Renal cortex interstitium (tissue), 15 donors: ENCODE measurements at places on chromosomes 13 and 19. TPM values are rescaled to one million over a fixed set of nuclear protein-coding genes. Genes with fewer than 3 reads are reported as not detected.

- no peak for DNase-seq
Observed at GRCh38 chr19:9917321-9917720, 19.0 kb downstream of the OLFM2 start.

- DNase-seq: no peak
Observed at GRCh38 chr19:54369082-54369687, 4.5 kb upstream of the LAIR1 start.

DNA sequence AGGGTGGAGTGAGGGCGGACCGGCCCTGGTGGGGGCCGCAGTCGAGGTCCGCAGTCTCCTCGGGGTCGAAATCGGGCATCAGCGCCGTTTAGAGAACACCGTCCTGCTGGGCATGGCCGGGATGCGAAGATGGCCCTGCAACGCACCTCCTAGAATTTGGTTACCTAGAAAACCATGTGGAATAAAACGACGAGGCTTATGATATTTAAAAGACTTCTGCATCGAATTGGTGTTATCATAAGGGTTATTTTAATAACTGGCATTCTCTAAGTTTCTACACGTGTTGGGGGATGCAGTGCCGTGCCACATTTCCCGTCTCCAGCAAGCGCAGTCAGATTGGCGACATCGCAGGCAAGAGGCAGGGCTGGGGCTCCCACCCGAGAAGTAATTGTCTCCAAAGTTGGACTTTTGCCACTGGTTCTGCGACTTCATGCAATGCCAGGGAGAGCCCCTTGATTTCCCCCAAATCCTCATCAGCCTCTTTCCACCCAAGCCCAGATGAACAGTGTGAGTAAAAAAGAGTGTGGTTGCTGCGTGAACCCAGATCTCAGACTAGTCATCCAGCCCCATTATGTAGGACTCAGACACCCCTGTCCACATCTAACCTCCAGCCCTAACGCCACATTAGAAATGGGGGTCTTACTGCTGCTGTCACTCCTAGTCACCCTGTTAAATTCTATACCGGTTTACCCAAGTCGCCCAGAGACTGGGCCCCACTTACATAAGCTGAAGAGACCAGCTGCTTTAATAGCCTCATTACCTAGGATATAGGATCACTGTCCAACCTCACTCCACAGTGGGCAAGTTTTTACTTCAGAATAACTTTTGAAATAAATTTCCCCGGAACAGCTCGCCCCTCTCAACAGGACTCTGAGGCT lies 571 bp upstream of the DHRS12 start:
- DNase-seq: no peak

DNA sequence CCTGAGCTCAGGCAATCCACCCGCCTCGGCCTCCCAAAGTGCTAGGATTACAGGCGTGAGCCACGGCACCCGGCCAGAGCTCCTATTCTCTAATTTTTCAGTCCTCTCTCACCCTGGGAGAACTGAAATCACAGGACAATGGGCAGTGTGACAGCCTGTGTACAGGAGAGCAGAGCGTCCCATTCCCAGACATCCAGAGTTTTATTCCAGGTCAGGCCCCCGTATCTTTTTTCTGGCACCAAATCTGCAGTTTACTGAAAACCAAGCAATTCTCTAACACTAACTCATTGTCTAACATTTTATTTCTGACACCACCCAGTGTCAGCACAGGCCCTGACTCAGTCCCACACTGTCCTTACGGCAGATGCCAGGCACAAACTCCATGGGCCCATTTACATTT lies 6.7 kb downstream of the ZNF708 start:
- DNase-seq: no peak

DNA sequence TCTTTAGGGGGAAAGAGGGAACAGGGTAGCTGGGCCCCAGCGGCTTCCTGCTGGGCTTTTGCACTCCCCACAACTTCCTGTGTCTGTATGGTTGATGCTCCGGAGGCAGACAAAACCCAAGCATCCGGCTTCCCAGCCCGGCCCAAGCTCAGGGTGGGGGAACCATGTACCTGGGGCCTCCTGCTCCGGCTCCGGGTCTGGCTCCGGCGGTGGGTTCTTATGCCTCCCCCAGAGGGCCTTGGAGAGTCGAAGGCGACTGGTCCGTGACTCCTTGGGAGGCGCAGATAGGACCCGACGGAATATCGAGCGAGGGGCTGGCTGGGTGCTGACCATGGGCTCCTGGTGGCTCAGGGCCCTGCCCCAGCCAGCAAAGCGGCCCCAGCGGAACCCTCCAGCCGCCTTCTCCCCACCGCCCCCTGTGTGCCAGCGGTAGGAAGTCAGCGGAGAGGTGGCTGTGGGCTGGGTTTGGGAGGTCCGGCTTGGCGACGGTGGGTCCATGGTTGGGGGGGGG lies 428 bp downstream of the RASAL3 start:
- no peak for DNase-seq

GRCh38 chr13:20231839-20232555 lies at the start of gene GJB6:
TSS of gene GJB6 (minus strand) at chr13:20232319. CDS start at chr13:20223480, 8,839 bp downstream.
- DNase-seq: no peak

PTOV1 gene
- 278 TPM for polyA plus RNA-seq

SHISA7 gene
- 0.30 TPM for polyA plus RNA-seq

- DNase-seq: peak; percentile 67
Observed at GRCh38 chr19:8001995-8002849, 3.2 kb downstream of the ELAVL1 start.

DNA sequence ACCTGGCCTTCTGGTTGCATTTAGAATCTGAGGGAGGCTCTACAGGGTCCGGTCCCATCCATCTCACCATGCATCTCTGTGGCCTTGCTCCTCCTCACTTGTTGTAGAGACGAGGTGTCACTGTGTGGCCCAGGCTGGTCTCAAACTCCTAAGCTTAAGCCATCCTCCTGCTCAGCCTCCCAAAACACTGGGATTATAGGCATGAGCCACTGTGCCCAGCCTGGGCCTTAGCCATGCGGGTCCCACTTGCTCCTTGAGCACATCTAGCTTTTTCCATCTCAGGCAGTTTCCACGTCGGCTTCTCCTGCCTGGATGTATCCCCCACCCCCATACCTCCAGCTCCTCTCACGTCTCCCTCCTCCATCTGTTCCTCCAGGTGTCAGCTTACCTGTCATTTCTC lies 9.8 kb downstream of the ELSPBP1 start:
- DNase-seq: no peak

ZNF229 gene
- polyA plus RNA-seq: 18.0 TPM

ZNF112 gene
- polyA plus RNA-seq: 13.1 TPM

DNA sequence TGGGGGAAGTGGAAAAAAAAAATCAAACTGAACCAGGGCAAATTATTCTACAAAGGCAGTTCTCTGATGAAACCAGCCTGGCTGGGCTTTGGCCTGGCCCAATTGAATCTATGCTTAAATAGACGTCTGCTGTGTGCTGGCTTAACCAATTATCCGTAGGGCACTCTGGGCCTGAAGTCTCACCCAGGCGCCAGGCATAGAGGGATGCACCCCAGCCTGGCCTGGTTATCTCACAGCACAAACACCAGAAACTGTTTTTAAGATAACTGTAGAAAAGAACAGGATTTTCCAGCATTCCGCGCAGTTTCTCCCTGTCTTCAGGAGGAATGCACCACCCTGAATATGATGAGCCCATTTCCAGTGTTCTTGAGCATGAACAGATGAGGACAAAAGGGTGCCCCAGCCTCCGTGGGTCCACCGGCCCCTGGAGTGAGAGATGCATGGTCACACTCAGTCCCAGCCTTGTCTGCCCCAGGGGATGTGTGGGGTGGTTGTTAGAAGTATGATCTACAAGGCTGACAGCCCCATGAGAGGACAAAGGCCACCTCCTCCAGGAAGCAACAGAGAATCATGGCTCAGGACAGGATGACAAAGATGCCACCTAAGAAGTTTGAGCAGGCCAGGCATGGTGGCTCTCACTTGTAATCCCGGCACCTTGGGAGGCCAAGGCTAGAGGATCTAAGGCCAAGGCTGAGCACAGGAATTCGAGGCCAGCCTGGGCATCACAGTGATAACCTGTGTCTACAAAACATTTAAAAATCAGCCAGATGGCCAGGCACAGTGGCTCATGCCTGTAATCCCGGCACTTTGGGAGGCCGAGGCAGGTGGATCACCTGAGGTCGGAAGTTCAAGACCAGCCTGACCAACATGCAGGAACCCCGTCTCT lies 50.2 kb downstream of the PEPD start:
- DNase-seq: no peak

DNA sequence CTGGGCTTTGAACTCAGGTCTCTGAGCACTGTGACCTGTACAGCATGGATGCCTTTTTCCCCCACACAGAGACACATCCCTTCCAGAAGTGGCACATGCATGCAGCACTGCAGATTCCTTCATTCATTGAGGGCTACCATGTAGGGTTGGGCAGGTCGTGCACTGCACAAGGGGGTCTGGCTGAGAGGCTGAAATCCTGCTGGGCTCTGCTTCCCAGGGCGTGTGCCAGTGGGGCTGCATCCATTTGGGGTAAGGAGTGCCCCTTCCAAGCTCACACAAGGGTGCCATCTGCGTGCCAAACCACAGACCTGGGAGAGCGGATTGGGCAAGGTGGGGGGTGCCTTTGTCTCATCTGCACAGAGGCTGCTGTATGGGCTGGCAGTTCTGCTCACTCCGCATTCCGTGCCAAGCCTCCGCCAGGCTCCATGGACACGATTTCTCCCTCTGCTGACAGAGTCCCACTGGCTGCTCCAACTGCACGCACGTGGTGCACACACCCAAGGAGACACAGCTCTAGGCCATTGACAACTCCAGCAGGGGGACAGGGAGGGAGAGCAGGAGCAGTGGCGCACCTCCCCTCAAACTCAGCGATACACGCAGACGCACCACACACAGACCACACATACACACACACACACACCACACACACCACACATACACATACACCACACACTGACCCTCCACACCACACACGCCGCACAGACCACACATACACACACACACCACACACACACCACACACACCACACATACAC lies 4.5 kb upstream of the SHISA7 start:
- DNase-seq: no peak

FLT3 gene
- 0.22 TPM for polyA plus RNA-seq

DNA sequence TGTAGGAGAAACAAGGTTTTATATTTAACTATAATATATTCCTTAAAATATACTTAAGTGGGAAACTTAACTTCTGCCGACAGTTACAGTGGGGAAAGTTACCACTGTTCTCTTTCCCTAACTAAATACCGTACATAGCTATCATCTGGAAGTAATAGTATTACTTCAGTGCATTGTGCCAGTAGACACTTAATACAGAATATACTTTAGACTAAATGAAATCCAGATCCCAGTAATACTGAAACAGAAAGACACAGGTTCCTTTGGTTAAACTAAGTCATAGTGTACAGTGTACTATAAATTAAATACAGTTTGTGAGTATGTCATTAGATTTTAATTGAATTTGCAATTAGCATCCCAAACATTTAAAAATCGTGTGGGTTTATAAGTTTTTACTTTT lies 107.5 kb downstream of the PCCA start:
- no peak for DNase-seq

DNA sequence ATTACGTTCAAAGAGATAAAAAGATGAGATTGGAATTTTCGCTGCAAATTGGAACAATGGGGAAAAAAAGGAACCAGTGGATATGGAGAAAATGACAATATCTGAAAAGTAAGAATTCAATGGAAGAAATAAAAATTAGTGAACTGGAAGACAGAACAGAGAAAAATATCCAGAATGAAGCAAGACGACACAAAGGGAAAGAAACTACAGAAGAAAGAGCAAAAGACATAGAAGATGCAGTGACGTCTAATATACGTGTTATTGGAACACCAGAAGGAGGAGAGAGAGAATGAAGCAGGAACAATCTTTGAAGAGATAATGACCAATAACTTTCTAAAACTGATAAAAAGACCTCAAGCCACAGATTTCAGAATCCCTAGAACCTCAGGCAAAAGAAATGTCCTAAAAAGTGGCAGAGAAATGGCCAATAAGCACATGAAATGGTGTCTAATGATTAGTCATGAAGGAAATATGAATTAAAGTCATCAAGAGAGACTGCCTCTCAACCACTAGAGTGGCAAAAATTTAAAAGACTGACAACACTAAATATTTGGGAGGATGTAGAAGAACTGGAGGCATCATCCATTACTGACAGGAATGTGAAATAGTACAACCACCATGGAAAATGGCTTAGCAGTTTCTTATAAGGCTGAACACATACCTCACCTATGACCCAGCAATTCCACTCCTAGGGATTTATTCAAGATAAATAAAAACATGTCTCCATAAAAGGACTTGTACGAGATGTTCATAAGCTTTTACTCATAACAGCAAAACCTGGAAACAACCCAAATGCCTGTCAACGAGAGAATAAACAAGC lies 56.5 kb downstream of the GADD45B start:
- DNase-seq: no peak

- DNase-seq: no peak
Observed at GRCh38 chr19:7429638-7430282, 59.1 kb downstream of the PEX11G start.

COX6B2 gene
- polyA plus RNA-seq: 1.9 TPM

PPM1N gene
- polyA plus RNA-seq: 0.09 TPM

DNA sequence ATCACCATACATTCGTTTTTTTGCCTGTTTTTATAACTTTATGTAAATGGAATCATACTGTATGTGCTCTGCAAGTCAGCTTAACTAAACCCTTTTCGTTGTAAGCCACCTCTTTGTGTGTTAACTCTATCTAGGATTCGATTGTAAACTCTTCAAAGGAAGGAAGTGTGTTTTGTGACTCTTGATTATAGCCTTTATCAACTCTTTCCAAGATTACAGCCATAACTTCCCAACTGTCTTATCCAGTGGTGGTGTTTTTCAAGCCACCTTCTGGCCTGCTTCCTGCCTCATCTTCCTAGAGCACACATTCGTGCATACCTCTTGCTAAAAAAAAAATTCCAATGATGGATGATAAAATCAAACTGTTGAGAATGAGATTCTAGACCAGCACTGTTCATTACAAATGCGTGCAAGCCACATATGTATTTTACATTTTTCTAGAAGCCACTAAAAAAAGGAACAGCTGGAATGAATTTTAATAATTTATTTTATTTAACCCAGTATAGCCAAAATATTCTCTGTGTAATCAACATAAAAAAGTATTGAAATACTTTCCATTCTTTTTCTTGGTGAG lies 12.0 kb upstream of the FBXL3 start:
- DNase-seq: no peak

DNA sequence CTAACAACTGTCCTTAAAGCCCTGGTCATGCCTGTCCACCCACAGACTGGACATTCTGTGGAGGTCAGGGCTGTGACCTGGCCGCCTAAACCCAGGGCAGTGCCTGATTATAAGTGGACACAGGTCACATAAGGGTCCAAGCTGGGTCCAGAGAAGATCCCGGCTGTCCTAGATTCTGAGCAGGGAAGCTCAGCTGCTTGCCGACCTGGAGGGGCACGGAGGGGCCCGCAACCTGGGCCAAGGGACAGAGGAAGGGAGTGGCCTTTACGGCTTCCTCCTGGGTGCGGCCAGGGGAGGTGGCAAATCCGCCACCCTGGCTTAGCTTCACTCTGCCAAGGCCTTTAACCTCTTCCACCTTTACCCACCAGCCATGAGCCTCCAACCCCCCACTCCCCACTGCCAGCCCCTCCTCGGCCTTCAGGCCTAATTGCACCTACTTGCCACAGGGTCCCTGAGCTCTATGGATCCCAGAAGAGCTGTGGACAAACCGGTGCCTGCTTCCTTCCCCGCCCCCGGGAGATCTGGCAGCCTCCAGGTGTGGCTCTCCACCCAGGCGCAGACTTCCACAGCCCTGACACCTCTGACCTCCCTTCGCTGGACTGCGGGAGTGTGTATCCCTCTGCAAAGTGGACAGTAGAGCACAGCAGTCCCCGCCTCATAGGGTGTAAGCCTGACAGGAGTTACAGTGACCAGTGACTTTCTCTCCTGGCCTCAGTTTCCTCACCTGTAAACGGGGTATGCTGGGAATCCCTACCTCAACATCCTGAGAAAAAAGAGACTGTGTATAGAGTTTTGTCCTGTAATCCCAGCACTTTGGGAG lies 1.7 kb downstream of the CD320 start:
- no peak for DNase-seq
